Frontal cortex (tissue), 4 donors: ENCODE measurements at places on chromosomes 1 and 21. TPM values are rescaled to one million over a fixed set of nuclear protein-coding genes. Genes with fewer than 3 reads are reported as not detected.

RUSC1 gene
- 44.8 TPM for total RNA-seq

LYPD8 gene
- not detected for total RNA-seq

SLC16A4 gene
- total RNA-seq = 4.1 TPM

ROR1 gene
- total RNA-seq = 2.0 TPM

LEFTY2 gene
- under 0.01 TPM for total RNA-seq

C1orf141 gene
- total RNA-seq = under 0.01 TPM

AGL gene
- 36.3 TPM for total RNA-seq

PLEKHN1 gene
- total RNA-seq = not detected

CNIH3 gene
- total RNA-seq = 44.0 TPM

SH2D5 gene
- total RNA-seq = 1.6 TPM

ZC3H12A gene
- 0.41 TPM for total RNA-seq

DNALI1 gene
- 2.9 TPM for total RNA-seq

FAM78B gene
- 4.1 TPM for total RNA-seq

S100A7A gene
- total RNA-seq = not detected

S100A2 gene
- total RNA-seq = not detected

CYP4A22 gene
- total RNA-seq = not detected

KLF17 gene
- under 0.01 TPM for total RNA-seq

DDAH1 gene
- 45.2 TPM for total RNA-seq

OR14K1 gene
- total RNA-seq = not detected

PADI3 gene
- total RNA-seq = not detected

KPNA6 gene
- total RNA-seq = 21.2 TPM

FCRL3 gene
- under 0.01 TPM for total RNA-seq

GSTM2 gene
- 18.8 TPM for total RNA-seq

GPR157 gene
- 0.41 TPM for total RNA-seq

HSPG2 gene
- total RNA-seq = 4.5 TPM
